ENCODE measurements at places on chromosomes 6 and 20.

DNA sequence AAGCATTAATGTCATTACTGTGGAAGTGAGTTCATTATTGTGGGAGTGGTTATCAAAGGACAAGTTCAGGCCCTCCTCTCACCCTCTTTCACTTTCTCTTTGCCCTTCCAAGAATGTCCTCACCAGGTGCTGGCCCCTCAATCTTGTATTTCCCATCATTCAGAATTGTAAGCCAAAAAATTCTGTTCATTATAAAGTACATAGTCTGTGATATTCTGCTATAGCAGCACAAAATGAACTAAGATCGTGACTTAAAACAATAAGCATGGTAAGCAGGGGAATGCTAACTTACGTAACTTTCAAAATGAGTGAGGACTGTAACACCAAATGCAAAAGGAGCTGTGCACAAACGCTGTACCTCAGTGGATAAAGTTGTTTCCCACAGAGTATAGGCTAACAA, 515.7 kb upstream of the BTBD3 start:
- no peak for DNase-seq

- DNase-seq, result no peak
Observed at GRCh38 chr6:134002821-134003220, 49.6 kb downstream of the SLC2A12 start.

DNA sequence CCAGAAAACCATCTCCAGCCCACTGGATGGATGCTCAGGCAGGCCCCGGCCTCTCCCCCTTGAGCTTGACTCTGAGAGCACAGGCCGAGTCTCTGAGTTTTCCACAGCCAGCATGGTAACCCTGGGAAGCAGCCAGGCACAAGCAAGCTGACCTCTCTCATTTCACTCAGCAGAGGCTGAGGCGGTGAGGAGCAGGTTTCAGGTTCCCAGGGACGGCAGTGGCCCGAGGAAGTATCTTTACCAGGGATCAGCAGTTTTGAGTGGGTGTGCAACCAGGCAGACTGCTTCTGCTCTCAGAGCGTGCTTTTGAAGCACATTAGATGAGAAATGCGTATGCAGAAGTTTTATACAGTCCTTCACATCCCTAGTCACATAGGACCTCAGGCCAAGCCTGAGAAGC, 12.6 kb downstream of the HCK start:
- DNase-seq, result no peak

DNA sequence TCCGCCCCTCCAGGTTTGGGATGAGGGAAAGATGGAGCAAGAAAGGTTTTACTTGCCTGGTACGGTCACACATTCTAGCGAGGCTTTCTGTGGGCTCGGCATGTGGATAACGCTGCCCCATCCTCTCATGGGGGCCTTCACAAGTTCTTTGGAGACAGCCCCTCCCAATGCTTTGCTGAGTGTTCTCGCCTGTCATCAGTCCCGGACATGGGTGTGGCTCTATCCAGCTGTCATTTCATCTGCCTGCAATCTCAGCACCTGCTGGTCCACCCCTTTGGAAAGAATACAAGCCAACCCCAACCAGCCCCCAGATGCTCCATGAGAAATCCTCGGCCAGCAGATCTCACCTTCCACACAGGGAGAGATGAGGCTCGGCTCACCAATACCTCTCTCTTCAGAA, 30.3 kb upstream of the MDGA1 start:
- no peak for DNase-seq

- DNase-seq, result no peak
Observed at GRCh38 chr6:56986611-56987010, 31.7 kb downstream of the BEND6 start.

DNA sequence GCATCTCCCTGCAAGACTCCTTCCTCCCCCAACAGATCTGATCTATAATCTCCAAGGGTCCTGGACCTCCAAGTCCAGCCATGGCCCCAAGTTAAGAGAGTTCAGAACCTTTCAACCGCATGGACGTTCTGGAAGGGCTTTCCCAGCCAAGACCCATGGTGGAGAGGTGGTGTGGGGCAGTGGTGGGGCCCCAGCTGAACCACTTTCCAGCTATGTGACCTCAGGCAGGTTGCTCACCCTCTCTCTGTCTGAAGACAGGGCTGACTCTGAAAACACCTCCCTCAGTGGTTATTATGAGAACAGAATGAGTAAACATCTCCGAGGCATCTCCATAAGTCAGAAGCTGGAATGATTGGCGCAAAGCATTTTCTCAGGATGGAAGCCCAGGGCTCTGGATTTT, 887 bp downstream of the CLPS start:
- no peak for DNase-seq

GRCh38 chr20:32727683-32728082, 15.6 kb downstream of the COMMD7 start:
- DNase-seq, result no peak

DNA sequence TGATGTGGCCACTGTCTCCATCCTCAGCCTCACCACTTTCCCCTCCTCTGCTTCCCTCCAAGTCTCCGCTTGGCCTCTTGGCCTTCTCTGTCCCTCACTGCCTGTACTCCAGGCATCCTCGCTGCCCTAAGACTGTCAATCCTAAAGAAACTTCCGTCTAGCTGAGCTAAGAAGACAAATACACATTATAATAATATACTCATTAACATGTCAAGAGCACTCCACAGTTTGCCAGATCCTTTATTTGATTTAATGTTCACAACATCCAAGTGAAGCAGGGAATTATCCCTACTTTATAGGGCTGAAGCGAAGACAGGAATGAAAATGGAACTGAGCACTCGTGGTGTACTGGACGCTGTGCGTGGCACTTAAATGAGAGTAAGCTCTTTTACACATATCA, 72.4 kb upstream of the SLC22A23 start:
- DNase-seq, result no peak

DNA sequence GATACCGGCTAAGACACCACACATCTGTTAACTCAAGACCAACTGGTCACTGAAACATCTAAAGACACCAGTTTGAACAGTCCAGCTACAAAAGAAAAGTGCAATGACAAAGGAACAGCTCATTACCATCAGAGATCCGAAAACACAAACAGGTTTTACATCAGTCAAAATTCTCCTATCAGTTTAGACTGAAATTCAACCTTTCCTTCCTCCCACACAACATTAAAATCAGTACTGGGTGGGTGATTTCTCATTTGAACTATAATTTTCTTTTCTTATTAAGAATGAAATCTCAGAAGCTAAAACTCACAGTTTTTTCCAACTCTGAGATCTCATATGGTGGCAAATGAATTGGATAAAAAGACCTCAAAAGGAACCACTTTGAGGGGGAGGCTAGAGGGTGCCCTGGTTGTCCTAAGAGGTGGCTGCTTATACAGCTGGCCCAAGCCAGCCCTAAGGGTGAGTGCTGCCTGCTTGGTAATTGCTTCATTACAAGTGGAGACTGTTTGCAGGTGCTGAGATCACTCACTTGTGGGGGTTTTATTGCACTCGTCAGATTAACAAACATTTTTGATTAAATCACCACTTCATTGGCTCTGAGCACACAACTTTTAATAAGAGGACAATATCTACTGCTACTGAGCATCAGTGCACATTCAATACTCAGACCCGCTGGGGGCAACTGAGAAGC, 4.3 kb downstream of the CCDC167 start:
- no peak for DNase-seq
